ENCODE measurements at places on chromosomes 16 and 17.

- no peak for DNase-seq
Measured at GRCh38 chr16:84143784-84144199, 1.2 kb downstream of the HSDL1 start.

GRCh38 chr17:34222722-34223497, 32.2 kb upstream of the CCL2 start:
- no peak for DNase-seq

- no peak for DNase-seq
Measured at GRCh38 chr16:67429799-67430503, 970 bp upstream of the HSD11B2 start.

DNA sequence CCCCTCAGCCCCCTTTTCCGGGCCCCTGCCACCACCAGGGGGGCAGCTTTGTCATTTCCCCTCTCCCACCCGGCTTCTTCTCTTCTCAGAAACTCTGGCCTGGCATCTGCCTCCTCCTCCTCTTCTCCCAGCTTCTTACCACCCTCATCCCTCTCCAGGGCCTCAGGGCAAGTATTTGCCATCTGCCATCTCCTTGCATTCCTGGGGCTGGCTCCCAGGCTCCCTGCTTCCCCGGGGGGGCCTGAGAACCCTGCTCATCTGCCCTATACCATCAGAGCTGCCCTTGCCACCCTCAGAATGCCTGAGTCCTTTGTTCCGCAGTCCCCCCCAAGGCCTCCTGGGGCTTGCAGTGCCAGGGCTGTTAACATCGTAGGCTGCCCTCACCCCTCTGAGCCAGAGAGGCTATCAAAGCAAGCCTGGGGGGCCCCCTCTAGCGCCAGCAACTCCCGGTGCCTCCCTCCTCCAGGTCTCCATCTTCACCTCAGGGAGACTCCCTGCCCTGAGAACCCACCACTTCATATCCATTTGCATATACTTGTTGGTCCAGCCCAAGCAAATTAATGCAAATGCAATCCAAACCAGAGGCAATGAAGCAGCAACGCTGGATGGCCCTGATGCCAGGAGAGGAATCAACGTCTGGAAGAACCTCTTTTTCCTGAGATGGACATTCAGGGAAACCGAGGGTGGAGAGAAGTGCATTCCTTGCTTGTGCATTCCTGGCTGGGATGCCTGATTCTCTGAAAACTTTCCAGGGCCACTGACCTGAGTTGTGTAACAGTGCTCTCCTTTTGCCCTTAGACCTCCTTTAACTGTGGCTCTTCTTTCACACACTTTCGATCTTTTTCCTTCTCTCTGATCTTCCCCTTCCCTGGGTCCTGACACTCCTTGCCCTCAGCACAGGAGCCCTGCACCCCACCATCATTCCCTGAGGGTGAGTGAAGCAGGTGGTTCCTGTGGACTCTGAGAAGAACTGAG, 20.7 kb upstream of the SP2 start:
- no peak for DNase-seq

DNA sequence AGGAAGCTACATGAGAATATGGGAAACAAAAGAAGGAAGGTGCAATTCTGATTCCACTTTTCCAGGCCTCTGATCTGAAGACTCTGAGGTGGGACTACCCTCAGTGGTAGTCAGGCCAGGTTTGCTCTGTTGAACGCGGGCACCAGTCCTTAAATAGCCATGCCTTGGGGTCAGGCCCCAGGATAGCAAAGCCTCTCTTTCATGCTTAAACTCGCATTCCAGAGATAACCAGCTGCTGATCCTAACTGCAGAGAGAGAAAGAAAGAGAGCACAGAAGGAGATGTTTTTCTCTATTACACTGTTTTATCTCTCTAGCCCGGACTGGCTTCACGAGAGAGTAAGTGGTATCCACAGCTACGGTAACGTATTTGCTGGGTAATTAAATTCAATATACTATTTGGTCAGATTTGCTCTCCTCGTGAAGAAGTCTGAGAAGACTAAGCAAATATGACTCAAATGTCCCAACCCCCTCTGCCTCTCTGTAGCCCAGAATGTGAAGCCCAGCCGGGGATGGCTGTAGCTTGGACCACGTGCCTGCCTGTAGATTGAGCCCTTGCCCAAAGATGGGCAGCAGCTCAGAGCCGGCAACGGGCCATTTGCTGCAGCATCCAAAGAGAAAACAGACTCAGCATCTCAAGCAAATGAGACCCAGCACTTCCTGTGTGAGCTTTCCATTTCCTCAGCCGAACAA, 122.2 kb downstream of the SMG6 start:
- DNase-seq: no peak

All from KG1 (cell line).